ENCODE measurements at places on chromosomes 11 and 22. TPM values are rescaled to one million over a fixed set of nuclear protein-coding genes. Genes with fewer than 3 reads are reported as not detected.
A peak's percentile ranks its signal among the peaks of the same experiment; 100 is the strongest.

The C11orf97 gene
- polyA plus RNA-seq = not detected

The TRIM51 gene
- not detected for polyA plus RNA-seq

GRCh38 chr22:37560608-37561211, 430 bp downstream of the CDC42EP1 start:
- no peak for DNase-seq

- no peak for DNase-seq
Measured at GRCh38 chr22:28812516-28812915, 12.1 kb upstream of the XBP1 start.

DNA sequence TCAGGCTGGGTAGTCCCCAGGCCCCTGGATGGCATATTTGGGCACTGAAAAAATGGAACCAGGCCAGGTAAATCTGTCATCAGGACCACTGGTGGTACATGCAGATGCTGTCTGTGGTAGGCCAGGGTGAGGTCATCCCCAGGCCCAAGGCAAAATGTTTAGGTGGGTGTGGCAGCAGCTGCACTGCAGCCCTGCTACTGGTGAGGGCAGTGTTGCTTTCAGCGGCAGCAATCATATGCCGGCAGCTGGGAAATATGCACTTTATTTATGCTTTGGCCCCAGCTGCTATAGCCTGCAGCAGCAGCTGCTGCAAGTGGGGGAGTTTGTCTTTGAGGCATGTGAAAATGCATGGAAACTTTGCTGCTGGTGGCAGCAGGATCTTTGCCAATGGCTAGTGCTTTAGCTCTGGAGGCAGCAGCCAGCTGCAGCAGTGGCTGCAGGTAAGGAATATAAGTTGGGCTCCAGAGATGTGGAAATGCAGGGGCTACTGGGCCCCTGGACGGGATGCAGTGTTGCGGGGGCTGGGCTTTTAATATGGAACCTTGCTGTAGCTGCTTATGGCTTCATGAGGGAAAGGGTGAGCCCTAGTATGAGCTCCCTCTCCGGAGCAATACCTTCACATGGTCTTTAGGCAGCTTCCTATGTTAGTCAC, 365.7 kb upstream of the CADM1 start:
- DNase-seq = peak; percentile 7

The HSPB2 gene
- not detected for polyA plus RNA-seq

The ELFN2 gene
- 8.1 TPM for polyA plus RNA-seq

DNA sequence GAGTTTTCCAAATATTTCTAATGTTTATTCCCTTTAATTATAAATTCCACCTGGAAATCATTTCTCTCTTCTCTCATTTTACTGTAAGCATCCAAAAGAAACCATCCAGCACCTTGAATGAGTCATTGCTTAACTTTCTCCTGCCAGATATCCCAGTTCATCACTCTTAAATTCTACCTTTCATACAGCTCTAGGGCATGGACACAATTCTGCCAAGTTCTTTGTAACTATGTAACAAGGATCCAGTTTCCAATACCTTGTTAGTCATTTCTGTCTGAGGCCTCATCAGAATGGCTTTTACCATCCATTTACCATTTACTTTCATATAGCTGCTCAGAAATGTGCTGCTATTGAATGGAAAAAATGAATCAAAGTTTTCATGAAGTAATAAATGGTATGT, 455.4 kb upstream of the TENM4 start:
- DNase-seq = no peak

The TMEM225 gene
- not detected for polyA plus RNA-seq

The USP2 gene
- 0.48 TPM for polyA plus RNA-seq

DNA sequence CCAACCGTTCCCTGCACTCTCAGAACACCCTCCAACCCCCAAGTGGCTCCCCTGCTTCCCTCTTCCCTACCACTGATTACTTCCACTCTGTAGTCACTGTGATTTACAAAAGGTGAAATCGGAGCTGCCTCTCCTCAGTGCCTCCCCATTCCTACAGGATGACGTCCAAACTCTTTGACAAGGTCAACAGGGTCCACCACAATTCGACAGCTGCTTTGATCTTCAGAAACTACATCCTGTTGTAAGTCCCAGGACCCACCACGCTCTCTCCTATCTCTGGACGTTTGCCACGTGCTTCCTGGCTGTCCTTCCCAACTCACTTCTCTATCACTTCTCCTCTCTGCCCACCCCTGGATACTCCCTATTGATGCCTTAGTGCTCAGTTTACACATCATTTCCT, 85.0 kb upstream of the EIF3D start:
- DNase-seq = no peak

DNA sequence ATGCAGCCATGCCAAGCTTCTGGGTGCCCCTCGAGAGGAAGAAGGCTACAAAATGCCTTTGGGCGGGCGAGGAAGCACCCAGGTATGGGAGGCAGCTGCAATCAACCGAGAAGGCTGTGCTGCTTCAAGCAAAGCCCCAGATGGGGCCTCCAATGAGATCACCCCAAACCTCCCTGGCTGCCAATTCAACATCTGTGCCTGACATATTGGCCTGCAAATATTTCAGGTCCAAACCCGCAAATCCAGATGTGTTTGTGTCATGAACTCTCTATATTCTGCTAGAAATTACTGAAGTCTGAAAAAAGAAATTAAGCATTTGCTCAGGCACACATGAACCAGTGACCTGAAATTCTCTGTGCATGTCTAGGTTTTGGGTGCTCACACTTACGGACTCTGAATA, 78.8 kb upstream of the RCN1 start:
- DNase-seq = no peak

DNA sequence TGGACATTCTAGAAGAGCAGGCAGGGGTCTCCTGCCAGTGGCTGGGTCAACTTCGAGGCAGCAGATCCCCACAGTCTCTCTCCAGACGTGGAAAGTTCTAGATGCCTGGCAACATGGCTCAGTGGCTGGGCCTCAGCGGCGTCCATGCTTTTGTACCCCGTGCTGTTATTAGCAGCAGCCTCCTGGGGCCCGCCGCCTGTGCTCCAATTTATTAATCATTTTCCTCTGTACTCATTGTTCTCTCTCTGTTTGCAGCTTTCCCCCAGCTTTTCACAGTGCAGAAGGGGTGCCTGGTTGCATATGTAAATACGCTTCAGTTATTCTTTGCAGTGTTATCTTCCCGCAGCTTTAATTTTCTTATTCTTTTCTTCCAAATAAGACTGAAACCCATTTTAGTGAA, 515.1 kb downstream of the TBC1D22A start:
- no peak for DNase-seq

DNA sequence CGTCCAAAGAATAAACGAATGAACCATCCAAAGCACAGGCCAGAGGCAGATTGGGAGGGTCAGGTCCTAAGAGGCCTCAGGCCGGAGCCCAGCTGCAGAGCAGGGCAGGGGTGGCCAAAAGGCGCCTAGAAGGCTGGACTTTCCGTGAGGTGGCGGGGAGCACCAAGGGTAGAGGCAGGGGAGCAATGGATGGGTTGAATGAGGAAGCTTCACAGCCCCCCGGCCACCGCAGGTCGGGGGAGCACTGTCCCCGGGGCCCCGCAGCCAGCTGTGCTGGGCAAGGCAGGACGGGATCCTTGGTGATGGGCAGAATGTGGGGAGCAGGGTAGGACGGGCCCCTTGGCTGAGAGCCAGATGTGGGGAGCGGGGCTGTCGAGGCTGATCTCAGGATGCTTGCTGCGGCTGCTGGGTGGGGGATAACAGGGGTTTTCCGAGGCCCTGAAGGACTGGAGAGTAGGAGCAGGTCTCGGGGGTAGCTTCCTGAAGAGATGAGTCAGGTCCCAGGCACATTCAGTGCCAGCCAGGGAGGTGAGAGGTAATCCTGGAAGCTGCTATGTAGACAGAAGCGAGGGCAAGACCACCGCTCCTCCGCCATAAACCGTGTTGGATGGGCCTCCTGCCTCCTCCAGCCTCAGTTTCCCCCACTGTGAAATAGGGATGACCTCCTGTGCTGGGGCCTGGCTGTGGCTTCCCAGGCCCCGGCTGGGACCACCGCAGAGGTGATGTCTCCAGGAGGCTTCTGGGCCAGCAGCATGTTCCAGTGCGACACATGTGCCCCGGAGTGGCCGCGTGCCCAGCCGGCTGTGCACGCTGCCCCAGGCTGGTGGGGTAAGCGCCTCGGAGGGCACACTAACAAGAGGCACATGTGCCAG, 34.6 kb upstream of the KCNQ1OT1 start:
- DNase-seq = no peak

GRCh38 chr11:46382646-46383403, 1.4 kb downstream of the MDK start:
- peak; percentile 90 for DNase-seq

DNA sequence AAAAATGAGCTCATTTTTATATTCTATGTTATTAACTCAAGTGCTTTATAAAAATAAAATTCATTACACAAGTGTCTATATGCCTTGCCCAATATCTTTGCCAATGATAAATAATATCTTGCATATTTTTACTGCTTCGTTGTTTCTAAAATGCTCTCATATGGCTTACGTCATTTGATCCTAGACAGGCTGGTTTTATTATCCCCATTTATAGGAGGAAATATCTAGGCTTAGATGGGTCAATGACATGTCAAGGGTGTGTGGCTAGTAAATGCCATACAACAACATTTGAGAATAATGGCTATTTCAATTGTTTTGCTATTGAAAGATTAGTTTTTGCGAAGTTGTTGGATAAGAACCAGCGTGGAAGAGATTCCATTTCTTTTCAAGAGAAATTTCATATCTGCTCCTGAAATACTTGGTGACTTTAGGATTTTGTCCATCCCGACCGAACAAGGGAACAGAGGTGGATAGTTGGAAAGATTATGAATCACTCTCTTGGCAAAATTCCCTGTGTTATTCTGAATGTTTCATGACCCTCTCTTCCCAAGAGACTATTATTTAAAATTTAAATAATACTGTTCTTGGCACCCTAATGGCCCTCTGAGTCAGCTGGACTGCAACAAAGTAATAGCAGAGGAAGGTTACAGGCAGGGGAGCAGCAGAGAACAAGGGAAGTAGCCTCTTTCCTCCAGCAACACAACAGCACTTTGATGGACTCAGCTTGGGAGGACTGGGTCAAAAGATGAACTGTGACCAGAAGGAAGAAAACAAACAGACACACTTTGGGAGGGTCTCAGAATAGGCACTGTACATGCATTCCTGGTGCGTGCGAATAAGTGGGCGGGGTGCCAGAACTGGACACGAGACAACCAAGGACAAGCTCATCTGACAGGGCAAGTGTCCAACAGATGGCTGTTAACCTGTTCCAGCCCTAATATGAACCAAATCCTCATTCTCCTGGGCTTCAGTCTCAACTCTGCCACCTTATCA, 94.5 kb downstream of the ME3 start:
- DNase-seq = peak; percentile 63

The DEUP1 gene
- not detected for polyA plus RNA-seq

- DNase-seq = no peak
Measured at GRCh38 chr22:37353839-37354238, 71.5 kb downstream of the CYTH4 start.

The KCNJ11 gene
- 0.41 TPM for polyA plus RNA-seq

DNA sequence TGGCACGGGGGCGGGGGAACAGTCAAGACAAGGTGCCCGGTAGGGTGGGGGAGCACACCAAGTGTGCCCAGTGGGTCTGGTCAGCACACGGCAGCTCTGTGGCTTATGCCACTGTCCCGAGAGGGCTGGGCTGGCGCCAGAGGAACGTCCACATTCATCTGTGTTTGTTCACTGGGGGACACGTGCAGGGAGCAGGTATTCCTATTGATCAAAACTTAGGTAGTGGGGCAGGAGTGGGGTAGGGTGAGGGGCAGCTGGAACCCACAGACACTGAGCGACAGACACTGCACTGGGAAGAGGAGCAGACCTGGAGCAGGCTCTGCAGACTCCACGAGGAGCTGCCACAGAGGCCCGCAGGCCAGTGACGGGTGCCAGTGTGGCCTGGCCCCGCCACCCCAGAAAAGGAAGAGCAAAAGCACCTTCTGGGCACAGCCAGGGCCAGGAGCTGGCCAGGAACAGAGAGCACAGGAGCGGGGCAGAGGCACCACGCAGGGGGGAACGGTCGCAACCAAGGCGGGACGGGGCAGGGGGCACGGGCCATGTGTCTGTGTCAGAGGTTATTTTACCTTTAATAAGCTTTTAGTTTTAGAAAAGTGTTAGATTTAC, 2.1 kb upstream of the MOB2 start:
- no peak for DNase-seq

GRCh38 chr22:22080270-22080669, 97.7 kb upstream of the TOP3B start:
- DNase-seq = no peak

GRCh38 chr11:124900464-124900863, 2.8 kb upstream of the ROBO4 start:
- DNase-seq = peak; percentile 49

The SLC25A18 gene
- 0.04 TPM for polyA plus RNA-seq

GRCh38 chr11:114820621-114821020, 142.3 kb downstream of the NXPE2 start:
- no peak for DNase-seq

- DNase-seq = no peak
Measured at GRCh38 chr11:85236211-85236610, 390.9 kb downstream of the DLG2 start.

The MS4A1 gene
- polyA plus RNA-seq = not detected

The CXCR5 gene
- 0.04 TPM for polyA plus RNA-seq

The EEF1G gene
- polyA plus RNA-seq = 1,580 TPM

The TRIM29 gene
- 3.1 TPM for polyA plus RNA-seq

DNA sequence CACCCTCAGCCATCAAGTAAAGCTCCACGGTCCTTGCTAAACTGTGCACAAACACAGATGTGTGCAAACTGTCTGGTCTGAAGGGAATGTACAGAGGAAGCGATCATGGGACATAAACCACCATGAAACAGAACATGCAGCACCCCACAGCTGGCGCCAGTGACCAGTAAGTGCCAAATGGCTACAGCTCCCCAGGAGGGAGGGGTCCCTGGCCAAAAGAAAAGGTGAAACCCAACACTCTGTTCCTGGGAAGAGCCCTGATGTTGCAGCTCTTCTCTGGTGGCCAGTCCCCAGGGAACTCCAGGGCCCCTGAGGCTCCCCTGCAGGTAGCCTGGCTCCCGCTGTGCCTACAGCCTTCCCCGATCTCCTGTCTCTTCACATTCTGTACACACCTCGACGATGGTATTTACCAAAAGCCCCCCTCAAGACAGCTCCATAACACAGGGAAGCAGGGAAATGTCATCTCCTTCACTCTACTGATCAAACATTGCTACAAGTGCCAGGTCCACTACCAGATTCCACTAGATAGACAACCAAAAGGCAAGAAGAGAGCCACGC, 2.9 kb downstream of the DGCR6L start:
- DNase-seq = no peak

DNA sequence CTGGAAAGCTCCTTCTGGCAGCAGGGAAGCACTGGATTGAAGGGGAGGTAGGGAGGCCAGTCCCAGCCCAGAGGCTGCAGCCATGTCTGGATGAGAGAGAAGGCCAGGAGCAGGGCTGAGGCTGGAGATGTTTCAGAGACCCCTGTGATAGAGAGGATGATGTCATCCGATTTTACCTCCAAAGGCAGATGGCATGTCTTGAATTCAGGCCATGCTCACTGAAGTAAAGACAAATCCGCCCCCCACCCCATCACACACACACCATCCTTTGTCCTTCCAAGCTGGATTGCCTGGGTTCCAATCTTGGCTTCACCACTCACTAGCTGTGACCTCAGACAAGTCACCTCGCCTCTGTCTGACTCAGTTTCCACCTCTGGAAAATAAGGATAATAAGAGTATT, 47.2 kb downstream of the TP53I11 start:
- DNase-seq = no peak

GRCh38 chr11:133175103-133175502, 357.2 kb downstream of the OPCML start:
- no peak for DNase-seq

The TMEM151A gene
- 1.8 TPM for polyA plus RNA-seq

The NPTXR gene
- 9.7 TPM for polyA plus RNA-seq

- no peak for DNase-seq
Measured at GRCh38 chr11:34405079-34405858, 33.5 kb upstream of the CAT start.

- no peak for DNase-seq
Measured at GRCh38 chr11:127073621-127074020, 73.1 kb upstream of the KIRREL3 start.
